GM23338 (cell line): ENCODE measurements at places on chromosomes 1 and 21. TPM values are rescaled to one million over a fixed set of nuclear protein-coding genes. Genes with fewer than 3 reads are reported as not detected.

GRCh38 chr1:111542187-111542586 is 38.8 kb upstream of the ADORA3 start:
- H3K27me3 ChIP-seq = no peaks in the 10 kb centered on the region
- DNase-seq = peak; percentile 24
- no peaks in the 10 kb centered on the region for H3K36me3 ChIP-seq
- no peak overlapping the region for H3K27ac ChIP-seq
- peaks cover 10% of the 10 kb centered on the region for H3K4me1 ChIP-seq

DNA sequence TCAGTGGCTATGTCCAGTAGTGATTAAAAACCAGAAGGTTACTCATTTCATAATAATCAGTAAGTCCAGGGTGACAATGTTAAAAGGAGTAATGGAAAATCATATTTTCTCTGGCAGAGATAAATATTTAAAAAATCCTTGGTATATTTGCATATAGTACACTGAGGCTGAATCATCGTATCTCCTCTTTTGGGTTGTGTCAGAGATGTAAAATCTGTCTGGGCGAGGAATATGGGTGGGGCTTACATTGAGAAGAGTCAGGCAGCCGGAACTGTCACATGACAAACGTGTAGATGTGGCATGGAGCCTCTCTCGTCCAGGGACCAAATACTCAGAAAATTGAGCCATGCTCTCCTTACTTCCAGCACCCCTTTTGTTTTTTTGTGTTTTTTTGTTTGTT is 120.9 kb downstream of the FMN2 start:
- no peak for DNase-seq
- H3K27me3 ChIP-seq = no peaks in the 10 kb centered on the region
- H3K4me3 ChIP-seq = no peak overlapping the region

DNA sequence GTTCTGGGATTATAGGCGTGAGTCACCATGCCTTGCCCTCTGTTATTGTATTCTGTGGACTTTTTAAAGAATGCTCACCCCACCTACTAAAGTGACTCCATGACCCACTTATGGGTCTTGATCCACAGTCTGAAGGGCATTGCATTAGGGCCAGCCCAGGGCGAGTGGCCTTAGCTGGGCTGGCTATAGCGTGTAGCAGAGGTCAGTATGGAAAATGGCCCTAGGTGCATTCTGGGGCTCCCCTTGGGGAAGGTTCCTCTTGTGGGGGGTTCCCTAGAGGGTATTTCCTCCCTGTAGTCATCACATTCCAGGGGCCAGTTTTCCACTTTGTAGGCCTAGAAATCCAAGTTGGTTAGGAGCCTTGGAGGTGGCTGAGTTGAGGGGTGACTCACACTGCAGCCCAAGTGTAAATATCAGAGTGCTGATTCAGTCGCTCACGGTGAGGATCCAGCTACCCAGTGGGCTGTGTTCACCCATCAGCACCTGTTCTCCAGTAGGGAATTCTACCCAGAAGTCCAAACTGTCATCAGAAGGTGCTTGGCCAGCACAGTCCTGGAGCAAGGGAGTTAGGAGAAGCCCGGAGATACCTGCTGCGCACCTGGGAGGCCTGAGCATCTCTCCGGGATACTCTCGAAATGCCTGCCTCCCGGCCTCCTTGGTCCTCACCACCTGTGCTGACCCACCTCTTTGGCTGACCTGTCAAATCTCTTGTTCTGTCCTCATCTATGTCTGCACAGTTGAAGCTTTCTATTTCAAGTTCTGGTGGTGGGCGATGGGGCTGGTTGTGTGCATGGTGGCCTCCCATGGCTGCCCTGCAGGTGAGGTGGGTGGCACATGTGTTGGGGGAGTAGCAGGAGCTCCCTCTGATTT is 52.2 kb downstream of the NENF start:
- H3K4me3 ChIP-seq = no peak overlapping the region
- peaks cover 7% of the 10 kb centered on the region for H3K4me1 ChIP-seq
- no peak for DNase-seq
- no peaks in the 10 kb centered on the region for H3K36me3 ChIP-seq
- no peaks in the 10 kb centered on the region for H3K27me3 ChIP-seq
- no peak overlapping the region for H3K27ac ChIP-seq

- H3K4me1 ChIP-seq = peaks cover 24% of the 10 kb centered on the region
- H3K27me3 ChIP-seq = no peaks in the 10 kb centered on the region
- peak overlapping the region; percentile 44 for H3K4me3 ChIP-seq
- peak; percentile 68 for DNase-seq
- no peaks in the 10 kb centered on the region for H3K36me3 ChIP-seq
Measured at GRCh38 chr1:44681905-44682882, 7.7 kb downstream of the ARMH1 start.

DNA sequence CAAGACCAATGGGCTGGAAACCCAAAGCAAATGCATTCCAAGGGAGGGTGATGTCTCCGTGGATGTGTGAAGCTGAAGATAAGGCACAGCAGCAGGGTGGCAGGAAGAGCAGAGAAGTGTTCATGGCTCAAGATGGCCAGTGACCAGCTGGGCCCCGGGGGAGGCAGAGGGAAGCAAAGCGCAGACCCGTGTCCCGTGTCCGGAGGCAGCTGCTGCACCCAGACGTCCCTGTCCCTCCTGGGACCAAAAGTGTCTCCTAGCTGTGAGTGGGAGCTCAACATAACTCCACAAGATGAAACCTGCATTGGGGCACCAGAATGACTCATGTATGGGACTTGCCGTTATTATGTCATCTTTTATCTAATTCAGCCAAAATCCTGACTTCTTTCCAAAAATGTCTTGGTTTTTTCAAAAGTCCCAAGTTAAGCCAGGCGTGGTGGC is 118.2 kb downstream of the RIPK4 start:
- no peaks in the 10 kb centered on the region for H3K27me3 ChIP-seq
- H3K4me3 ChIP-seq = no peak overlapping the region
- no peak overlapping the region for H3K27ac ChIP-seq
- no peaks in the 10 kb centered on the region for H3K4me1 ChIP-seq

Gene GRIK1
- 0.23 and 0.42 TPM in 2 replicates for total RNA-seq
